NCI-H526 (cell line): ENCODE measurements at places on chromosomes 3 and 15.

DNA sequence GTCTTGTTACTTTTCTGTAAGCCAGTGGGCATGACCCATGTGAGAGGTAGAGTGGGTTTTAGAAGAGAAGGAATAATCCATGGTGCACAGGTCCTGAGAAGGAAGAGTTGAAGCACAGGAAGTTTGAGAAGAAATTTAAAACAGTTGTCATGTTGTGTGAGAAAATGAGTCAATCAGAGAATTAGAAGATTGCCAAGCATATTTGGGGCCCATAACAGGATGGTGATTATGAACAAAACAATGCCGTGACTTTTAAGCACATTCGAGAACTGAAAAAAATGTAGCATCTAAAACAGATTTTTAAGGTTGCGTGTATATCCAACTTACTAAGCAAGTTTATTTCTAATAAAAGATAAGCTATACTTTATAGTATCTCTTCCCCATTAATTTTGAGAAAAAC is 198.7 kb downstream of the RORA start:
- no peak for DNase-seq

- DNase-seq, result no peak
These were observed 97.2 kb downstream of the SMAD6 start for GRCh38 chr15:66799242-66799641.

DNA sequence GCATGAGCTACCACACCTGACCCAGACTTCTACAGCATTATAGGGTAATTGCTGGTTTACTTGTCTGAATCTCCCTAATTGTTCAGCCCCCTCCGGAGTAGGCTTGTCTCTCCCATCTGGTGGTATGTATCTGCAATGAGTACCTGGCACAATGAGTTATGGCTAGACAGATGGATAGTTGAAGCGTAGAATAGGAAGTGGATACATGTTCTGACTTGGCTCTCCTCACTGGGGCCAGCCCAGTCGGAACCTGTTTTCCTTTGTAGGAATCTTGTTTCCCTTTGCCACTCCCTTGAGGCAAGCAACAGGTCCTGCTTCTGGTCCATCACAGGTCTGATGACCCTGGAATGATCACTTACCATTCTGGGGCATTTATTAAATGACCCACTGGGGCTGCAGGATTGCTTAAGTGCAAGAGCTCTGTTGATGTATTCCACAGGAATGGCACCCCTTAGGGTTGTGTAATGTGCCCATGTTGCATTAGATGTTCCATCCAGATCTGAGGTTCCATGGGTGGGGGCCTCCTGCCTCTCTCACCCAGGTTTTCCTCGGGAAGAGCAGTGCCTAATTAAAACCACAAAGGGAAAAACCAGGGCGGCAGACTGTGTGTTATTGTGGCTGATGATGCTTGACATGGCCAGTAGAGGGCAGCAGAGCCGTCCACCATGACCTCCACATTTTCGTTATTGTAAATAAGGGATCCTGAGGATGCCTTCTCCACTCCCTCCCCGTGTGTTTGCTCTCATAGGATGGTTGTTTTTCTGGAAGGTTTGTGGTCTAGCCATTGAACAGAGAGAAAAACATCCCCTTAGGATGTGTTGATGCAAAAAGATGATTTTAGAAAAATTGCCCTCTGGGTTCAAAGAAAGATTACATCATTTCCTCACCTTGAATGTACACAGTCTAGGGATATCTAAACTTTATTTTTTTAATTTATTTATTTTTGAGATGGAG is 58.0 kb downstream of the CMTM8 start:
- peak; percentile 43 for DNase-seq

DNA sequence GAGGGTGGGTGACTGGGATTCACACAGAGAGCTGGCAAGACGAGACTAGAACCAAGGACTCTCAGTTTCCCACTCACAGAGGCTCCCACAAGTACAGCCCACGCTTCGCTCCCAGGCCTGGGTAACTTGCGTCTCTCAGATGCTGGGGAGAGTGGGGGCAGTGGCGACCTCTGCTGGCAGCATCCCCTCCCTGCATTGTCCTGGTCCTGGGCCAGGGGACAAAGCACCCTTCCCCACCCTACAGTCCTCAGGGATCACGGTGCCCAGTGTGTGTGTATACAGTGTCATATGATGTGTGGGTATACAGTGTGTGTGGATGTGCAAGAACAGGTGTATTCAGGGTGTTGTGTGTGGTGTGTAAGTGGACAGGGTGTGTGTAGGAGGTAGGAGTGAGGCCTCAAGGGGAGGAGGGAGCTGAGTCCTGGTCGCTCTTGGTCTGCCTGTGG is 12.8 kb downstream of the VILL start:
- peak; percentile 55 for DNase-seq

GRCh38 chr15:100572362-100572983 is 29.5 kb downstream of the LINS1 start:
- no peak for DNase-seq

GRCh38 chr15:81483496-81483895 is 109.5 kb upstream of the TMC3 start:
- no peak for DNase-seq

- DNase-seq, result no peak
These were observed 63.8 kb upstream of the ABHD2 start for GRCh38 chr15:89024418-89024817.

GRCh38 chr3:124117486-124117885 is 125.6 kb upstream of the ROPN1 start:
- DNase-seq, result no peak

GRCh38 chr3:12423918-12424630 is 60.2 kb upstream of the TSEN2 start:
- no peak for DNase-seq

- no peak for DNase-seq
These were observed 222.6 kb downstream of the LRRC3B start for GRCh38 chr3:26845194-26845593.

DNA sequence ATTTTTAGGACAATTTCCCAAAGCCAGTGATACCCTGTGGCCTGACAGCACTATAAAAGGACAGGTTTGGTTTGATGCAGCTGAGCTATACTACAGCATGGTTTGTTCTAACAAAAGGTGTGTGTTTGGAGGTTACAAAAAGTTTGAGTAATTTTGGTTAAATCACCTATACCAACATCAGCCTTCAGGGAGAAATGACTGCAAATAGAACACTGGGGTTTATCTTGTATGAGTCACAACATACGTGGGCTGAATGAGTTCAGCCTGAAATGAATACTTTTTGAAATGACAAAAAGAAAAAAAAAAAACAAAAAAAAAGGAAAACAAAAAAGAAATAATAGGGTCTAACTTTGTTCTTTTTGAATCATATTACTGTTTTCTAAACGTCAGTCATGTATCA is 345.7 kb downstream of the CNTN3 start:
- DNase-seq, result no peak

GRCh38 chr15:89335298-89336041 is 846 bp upstream of the POLG start:
- DNase-seq, result peak; percentile 83
